Left lung (tissue), 14 donors: ENCODE measurements at places on chromosomes 2 and 18. TPM values are rescaled to one million over a fixed set of nuclear protein-coding genes. Genes with fewer than 3 reads are reported as not detected.

The VPS4B gene
- 71.4 TPM for total RNA-seq

The FEZ2 gene
- 53.2 TPM for total RNA-seq

DNA sequence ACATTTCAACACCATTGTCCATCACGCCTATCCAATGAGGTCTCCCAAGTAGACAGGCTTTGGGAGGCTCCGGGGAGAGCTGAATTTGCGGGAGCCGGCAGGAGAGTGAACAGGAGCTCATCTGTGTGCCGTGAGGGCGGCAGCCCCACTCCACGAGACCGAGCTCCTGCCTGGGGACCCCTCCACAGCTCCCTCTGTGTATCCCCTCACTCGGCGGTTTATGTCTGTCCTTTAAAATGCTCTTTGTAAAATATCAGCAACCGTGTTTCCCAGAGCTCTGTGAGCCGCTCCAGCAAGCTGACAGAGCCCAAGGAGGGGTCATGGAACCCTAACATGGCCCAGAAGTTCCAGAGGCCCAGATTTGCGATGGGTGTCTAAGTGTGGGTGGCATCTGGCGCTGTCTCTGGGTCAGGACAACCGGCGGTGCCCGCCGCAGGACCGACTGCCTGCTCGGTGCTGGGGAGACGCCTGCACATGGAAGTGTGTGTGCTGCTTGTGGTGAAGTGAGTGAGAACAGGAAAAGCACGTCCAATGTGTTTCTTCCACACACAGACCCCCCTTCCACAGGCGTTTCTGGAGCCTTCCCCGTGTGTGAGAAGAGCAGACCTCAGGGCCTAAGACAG is 34.8 kb downstream of the SLC66A2 start:
- no peaks in the 10 kb centered on the region for H3K4me1 ChIP-seq
- H3K36me3 ChIP-seq: peaks cover 66% of the 10 kb centered on the region
- no peaks in the 10 kb centered on the region for H3K27me3 ChIP-seq

DNA sequence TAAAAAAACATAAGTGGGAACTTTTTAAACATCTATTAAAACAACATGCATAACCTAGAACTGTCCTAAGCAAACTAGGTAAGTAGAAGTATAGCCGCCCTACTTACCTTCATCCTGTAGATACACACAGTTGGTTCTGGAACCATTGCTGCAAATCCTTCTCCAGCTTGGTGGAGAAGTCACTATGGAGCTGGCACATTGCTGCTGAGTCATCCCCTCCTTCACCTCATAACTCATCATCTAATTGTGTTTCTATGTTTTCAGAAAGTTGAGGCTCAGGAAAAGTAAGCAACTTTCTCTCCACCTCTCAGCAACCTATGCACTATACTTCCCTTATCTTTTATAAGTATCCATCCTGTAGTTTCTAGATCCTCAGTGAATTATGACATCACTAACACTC is 269.8 kb upstream of the MMADHC start:
- DNase-seq: no peak
- no peak overlapping the region for H3K4me3 ChIP-seq
- H3K36me3 ChIP-seq: no peaks in the 10 kb centered on the region
- no peak overlapping the region for H3K27ac ChIP-seq
- H3K4me1 ChIP-seq: peaks cover 3% of the 10 kb centered on the region
